ENCODE measurements at places on chromosomes 2 and 18.
A peak's percentile ranks its signal among the peaks of the same experiment; 100 is the strongest.

- no peak for DNase-seq
Observed at GRCh38 chr18:75167759-75168618, 41.0 kb downstream of the PTGR3 start.

DNA sequence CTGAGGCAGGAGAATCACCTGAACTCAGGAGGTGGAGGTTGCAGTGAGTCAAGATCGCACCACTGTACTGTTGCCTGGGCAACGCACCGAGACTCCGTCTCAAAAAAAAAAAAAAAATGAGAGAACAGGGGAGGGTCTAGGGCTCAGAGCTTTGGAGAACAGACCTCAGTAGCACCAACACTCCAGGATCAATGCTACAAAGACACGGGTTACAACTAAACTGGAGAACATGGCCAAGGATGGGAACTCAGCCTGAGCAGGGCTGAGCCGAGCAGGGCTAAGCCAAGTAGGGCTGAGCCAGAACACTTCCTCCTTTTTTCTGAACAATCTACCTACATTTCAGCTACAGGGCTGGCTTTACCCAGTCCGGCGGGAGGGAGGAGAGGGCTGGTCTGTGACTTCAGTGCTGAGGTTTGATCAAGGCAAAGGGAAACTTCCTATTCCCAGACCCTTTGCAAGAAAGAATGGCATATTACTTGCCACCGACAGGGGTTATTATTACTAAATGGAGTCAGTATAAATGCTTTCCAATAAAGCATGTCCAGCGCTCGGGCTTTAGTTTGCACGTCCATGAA lies 2.9 kb upstream of the CASP8 start:
- DNase-seq: peak; percentile 80

GRCh38 chr2:149056541-149057255 lies 18.2 kb downstream of the LYPD6B start:
- no peak for DNase-seq

DNA sequence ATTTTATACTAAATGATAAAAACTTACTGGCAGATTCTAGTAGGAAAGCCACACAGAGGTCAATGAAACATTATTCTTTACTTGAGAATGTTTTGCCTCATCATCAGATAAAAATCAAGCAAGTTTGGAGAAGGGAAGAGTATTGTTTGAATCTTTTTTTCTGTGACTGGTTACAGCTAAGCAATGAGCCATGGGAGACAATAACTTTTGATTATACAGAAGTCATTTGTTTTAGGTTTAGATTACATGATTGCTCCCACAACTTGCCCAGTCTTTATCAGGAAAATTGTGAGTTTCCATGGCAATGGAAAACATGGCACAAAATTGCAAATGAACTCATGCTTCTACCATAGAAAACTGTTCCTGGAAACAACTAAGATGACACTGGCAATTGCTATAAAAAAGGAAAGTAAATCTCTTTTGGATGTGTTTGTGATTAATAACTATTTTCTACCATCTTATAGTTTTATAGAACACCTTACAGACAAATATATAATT lies 476.8 kb downstream of the MBD2 start:
- no peak for DNase-seq

DNA sequence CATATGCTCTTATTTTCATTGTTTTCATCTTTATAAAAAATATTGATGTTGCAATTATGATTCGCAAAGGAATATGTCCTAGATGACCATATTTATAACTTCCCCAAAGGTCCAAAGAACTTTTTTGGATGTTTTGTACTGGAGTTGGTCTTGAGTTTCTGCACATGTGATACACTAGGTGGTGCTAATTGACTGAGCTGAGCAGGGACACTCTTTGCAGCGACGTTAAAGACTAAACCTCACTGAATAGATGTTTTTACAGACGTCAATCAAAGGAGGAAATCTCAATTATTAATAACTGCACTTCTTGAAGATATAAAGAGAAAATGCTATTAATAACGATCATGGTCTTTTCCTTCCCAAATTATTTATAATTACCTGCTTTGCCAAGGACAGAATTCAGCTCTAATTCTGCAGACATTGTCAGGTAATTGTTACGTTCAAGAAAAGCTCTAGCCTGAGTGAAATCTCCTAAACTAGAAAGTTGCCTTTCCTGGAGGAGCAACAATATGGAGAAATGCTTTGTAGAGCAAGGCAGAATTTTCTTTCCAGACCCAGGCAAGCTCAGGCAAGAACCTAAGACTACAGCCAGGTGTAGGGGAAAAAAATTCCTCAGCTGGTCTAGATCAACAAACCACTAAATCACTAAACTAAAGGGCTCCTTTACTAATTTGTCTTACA lies 119.3 kb upstream of the RBBP8 start:
- peak; percentile 14 for DNase-seq

- no peak for DNase-seq
Observed at GRCh38 chr2:69781321-69782248, 39.7 kb downstream of the ANXA4 start.

DNA sequence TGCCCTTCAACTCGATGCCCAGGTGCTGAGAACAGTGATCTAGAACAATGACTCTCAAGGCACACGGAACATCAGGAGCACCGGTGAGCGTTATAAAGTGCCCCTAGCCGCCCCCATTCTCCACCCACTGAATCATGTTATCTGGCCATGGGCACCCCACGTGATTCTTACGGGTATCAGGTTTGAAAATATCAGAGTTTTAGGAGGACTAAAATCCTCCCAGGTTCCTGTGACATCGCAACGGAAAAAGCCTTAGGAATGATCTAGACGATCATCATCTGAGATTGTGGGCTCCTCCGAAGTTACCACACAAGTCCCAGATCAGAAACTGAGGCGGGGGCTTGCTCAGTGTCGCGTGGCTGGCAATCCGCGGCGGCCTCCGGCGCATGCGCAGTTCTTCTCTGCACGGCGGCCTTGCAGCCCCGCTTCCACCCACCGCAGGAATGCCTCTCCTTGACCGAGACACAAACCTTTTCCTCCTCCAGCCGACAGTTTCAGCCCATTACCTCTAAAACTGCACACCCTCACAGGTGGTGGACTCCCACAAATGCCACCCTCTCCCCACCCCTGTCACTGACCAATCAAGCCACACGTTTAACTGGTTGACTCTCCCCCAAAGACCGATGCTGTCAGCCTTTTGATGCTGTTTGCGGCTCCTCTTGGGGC lies 5.8 kb upstream of the MRPL33 start:
- DNase-seq: peak; percentile 62

DNA sequence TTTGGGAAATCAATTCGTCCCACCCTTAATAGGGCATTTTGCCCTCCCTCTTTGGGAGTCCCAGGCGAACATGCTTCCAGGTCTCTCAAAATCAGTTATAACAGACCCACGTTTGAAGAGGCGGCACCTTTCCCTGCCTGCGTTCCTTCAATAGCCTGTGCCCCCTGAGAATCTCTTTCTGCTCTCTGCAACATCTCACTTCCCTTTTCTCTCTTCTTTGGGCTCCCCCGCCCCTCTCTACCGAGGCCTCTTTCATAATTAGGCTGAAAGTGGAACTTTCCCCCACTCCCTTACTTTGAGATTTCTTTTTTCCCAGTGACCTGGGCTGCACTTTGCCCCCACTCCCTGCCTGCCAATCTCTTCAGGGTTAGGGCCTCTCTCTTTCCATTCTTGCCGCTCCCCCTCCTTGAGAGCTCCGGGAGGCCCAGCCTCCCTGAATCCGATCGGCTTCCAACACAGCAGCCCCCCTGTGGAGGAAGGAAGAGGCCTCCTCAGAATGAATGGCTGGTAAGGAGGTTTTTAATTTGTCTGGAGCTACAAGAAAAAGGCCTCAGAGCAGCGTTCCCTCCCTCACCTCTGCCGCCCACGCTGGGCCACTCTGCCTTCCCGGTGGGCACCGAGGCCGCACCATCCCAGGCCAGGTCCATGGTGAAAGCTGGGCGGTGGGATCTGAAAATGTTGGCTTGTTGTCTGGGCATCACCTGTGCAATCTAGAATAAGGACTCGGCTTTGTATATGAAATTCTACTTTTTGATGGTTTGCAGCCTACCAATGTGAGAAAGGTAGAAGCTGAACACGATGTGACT lies 162.6 kb upstream of the SIX3 start:
- DNase-seq: peak; percentile 3

- DNase-seq: no peak
Observed at GRCh38 chr2:43984533-43984932, 11.3 kb downstream of the LRPPRC start.

DNA sequence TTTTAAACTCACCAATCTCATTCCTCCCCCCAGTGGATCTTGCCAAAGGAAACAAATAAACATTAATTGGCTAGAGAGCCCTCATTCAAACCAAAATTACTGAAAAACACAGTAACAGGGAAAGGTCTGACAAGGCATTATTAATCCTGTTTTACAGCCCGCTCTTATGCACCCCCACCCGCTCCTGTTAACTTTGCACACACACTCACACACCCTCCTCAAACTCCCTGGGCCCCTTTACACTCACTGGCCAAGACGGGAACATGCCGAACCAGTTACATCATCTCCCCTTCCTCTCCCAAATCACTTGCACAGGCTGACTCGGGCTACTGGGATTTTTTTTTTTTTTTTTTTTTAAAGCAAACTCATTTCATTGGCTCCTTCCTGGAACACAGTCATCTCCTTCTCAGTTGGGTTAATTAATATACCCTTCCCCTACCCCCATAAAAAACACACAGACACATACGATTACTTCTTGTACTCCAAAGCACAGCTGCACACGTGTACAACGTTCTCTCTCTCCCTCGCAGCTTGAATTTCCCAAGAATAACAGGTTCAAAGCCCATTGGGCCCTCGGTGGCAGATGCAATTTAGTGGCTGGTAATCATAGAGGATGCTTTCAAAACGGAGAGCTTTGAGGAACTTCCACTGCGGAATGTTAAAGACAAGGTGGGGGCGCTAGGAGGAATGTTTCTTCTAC lies 31.8 kb downstream of the KLF7 start:
- no peak for DNase-seq

DNA sequence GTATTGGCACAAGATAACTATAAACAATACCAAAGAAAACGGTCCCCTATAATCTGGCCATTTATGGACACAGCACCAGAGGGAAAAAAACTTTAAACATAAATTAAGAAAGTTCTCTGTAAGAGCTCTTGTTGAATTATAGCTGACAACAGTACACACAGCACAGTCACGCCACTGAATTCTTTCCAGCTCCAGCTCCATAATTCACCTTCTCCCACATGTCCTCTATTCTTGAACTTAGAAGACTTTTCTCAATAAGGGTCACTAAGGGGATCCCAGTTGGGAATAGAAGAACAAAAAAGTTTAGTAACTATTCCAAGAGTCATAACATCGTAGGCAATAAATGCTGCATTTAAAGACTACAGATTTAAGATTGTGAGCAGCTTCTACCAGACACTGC lies 124.6 kb upstream of the CYP1B1 start:
- no peak for DNase-seq

- DNase-seq: no peak
Observed at GRCh38 chr18:79781331-79781941, 16.3 kb upstream of the KCNG2 start.

GRCh38 chr18:57900906-57901435 lies 97.9 kb upstream of the ATP8B1 start:
- no peak for DNase-seq

DNA sequence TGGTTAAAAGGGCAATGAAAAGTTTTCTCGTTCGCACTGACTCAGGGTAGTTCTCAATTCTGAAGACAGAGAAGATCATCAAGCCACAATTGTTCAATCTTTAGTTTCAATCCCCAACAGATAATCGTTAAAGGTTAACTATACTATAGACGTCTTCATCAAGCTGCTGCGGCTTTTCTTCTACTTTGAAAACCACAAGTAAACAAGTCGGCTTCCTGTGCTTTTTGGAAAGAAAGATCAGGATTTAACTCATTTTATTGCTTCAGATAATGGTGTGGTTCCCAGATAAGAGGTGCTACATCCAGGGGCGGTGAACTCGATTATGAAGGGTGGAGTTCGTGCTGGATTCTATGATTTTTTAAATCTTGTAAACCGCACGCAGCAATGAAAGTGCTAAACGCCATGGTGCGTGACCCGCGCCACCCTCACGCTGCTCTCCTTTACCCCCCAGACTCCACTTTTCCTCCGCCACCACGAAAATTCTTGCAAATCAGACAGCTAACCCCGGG lies 545 bp upstream of the CDCA7 start:
- DNase-seq: no peak

- DNase-seq: no peak
Observed at GRCh38 chr2:190888449-190888848, 7.8 kb downstream of the GLS start.

DNA sequence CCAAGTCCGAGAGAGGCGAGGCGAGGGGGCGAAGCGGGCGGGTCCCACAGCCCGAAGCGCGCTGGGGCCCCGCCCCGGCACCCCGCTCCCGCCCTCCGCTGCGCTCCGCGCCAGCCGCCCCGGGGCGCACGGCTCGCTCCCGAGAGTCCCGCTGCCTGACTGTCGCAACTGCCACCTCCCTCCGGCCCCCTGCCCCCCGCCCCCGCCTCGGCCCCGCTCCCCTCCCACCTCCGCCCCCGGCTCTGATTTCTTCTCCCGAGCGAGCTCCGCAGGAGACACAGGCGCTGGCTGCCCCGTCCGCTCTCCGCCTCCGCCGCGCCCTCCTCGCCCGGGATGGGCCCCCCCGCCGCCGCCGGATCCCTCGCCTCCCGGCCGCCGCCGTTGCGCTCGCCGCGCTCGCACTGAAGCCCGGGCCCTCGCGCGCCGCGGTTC lies at the start of gene WNT6:
Gene WNT6 (plus strand): TSS at position 250 of the 432 bp plus-strand sequence. CDS start 233 bp downstream, outside the sequence.
- DNase-seq: peak; percentile 7

GRCh38 chr2:39625193-39625926 lies 40.4 kb upstream of the TMEM178A start:
- DNase-seq: no peak

DNA sequence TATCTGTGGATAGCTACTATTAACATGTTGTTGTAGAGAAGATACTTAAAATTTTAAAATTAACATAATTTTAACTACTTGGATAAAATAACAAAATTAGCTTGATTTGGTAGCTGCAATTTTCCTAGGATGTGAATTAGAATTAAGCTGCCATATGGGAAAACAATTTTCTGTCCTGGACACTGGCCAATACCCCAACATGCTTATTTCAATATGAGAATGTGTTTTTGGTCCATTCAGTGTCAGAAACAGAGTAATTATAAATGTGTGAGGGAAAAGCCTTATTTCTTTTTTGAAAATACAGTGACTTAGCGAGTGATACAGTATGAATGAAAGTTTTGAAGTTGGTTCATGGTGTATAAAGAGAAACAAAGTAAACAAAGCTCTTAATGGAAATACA lies 948.3 kb upstream of the GYPC start:
- no peak for DNase-seq

DNA sequence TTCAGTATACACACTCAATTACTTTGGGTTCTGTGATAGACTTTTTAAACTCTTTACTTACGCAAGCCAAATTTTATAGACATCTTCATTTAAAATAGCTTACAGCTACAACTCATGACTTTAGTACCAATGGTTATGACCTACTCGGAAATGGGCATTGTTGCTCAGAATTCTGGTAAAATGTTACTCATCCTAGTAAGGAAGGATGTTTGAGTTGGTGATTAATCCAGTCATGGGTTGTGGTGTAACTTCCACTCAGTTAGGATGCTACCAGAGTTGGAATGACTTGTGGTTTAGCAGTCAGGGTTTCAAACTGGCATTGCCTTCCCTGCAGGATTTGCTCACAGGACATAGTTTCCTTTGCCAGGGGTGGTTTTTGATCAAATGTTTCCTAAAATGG lies 7.4 kb upstream of the NPC1 start:
- peak; percentile 36 for DNase-seq

- no peak for DNase-seq
Observed at GRCh38 chr2:174779361-174779928, 15.2 kb upstream of the CHRNA1 start.

- DNase-seq: no peak
Observed at GRCh38 chr2:31347750-31348149, 66.8 kb downstream of the XDH start.

GRCh38 chr2:111037128-111037527 lies 83.6 kb upstream of the BCL2L11 start:
- no peak for DNase-seq
